Suprapubic skin (tissue), 4 donors: ENCODE measurements at places on chromosomes 2 and 18.

GRCh38 chr2:17163638-17164037 is 354.6 kb downstream of the RAD51AP2 start:
- no peaks in the 10 kb centered on the region for H3K36me3 ChIP-seq
- H3K4me1 ChIP-seq: no peaks in the 10 kb centered on the region
- H3K4me3 ChIP-seq: no peak overlapping the region
- H3K27me3 ChIP-seq: no peaks in the 10 kb centered on the region
- DNase-seq: no peak

DNA sequence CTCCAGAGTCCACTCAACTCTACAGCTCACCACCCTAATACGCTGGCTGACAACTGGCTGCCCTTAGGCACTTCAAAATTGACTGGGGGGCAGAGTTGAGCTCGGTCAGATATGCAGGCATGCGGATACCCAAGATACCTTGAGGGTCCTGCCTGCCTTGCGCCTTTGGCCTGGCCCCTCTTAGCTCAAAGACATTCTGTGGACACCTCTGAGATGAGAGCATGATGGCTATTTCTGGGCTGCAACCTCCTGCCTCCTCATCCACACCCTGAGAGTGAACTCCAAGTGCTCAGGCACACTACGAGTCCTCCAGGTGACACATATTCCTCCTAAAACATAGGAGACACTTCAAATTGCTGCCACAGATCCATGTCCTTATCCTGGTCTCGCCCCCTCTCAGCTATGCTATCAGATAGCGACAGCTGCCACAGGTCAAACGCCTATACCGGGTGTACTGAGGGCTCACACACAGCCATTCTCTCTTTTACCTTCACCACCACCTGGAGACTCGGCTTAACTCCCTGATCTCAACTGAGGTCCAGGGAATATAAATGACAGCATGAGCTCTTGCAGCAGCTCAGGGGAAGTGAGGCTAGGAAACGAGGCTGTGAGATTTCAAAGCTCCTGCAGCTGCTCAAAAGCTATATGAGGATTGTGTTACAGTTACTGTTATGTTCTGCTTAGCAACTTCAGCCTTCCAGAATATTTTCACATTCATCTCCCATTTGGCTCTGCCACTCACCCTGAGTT is 60.5 kb upstream of the TEX51 start:
- H3K27ac ChIP-seq: no peak overlapping the region
- H3K27me3 ChIP-seq: no peaks in the 10 kb centered on the region
- H3K36me3 ChIP-seq: no peaks in the 10 kb centered on the region
- DNase-seq: no peak
- no peak overlapping the region for H3K4me3 ChIP-seq
- no peaks in the 10 kb centered on the region for H3K4me1 ChIP-seq

GRCh38 chr2:72083751-72084583 is 63.7 kb downstream of the CYP26B1 start:
- no peak for DNase-seq
- H3K27ac ChIP-seq: no peak overlapping the region
- H3K4me1 ChIP-seq: no peaks in the 10 kb centered on the region
- no peaks in the 10 kb centered on the region for H3K36me3 ChIP-seq
- no peak overlapping the region for H3K4me3 ChIP-seq

DNA sequence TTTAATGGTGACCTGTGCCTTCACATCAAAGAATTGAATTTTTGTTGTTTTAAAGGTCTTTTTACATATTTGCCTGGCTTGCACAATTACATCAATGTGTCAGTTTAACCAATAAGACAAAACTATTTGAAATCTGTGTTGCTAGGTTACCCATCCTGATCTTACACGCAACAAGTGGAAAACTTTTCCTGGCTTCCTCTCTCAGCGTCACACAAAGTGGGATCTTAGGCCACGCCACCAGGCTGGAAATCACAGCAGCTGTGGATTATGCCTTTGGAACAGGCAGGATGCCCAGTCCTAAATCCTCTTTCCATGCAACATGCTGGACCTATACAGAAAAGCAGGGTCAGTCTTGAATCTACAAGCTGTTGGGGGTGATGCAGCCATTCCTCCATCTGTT is 298.2 kb upstream of the HNRNPA3 start:
- H3K4me3 ChIP-seq: no peak overlapping the region
- H3K4me1 ChIP-seq: no peaks in the 10 kb centered on the region
- DNase-seq: no peak
- H3K27me3 ChIP-seq: no peaks in the 10 kb centered on the region
- no peak overlapping the region for H3K27ac ChIP-seq
